GM12865 (cell line): ENCODE measurements at places on chromosomes 2 and 18.

- peak; percentile 30 for DNase-seq
These were observed 563.9 kb downstream of the DCC start for GRCh38 chr18:52903857-52904256.

DNA sequence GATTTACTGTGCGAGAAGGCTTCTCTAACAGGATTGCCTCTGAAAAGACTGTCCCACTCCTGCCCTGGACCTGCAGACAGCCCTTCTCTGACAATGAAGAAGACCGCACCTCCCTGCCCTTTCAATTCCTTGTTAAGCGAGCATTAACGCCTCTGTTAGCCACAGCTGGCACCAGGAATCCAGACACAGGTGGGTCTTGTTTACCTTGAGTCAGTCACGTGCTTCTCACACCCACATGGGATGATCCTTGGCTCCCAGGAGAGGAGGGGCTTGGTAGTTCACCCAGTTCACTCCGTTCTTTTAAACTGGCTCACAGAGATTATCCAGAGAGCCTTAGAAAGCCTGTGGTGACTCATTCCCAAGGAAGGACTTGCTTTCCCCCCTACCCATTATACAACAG, 410.5 kb upstream of the MEIS1 start:
- DNase-seq, result no peak

DNA sequence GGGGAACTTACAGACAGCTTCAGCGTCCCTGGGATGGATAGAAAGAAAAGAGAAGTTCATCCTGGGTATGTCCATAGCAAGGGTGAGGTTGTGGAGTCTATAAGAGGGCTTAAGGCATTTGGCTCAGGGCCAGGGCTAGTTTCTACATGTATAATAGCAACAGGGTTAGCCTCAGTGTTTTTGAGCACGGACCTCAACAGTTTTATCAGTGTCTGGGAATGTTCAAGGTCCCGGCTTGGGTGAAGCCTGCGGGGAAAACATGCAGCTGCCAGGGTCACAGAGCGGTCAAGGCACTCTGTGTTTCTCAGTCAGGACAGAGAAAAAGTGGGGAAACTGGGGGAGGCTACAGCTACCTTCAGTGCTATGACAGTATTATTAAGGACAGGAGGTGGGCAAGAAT, 427.7 kb upstream of the HS6ST1 start:
- DNase-seq, result no peak

- DNase-seq, result peak; percentile 33
These were observed 28.2 kb upstream of the NARS1 start for GRCh38 chr18:57649556-57650500.

DNA sequence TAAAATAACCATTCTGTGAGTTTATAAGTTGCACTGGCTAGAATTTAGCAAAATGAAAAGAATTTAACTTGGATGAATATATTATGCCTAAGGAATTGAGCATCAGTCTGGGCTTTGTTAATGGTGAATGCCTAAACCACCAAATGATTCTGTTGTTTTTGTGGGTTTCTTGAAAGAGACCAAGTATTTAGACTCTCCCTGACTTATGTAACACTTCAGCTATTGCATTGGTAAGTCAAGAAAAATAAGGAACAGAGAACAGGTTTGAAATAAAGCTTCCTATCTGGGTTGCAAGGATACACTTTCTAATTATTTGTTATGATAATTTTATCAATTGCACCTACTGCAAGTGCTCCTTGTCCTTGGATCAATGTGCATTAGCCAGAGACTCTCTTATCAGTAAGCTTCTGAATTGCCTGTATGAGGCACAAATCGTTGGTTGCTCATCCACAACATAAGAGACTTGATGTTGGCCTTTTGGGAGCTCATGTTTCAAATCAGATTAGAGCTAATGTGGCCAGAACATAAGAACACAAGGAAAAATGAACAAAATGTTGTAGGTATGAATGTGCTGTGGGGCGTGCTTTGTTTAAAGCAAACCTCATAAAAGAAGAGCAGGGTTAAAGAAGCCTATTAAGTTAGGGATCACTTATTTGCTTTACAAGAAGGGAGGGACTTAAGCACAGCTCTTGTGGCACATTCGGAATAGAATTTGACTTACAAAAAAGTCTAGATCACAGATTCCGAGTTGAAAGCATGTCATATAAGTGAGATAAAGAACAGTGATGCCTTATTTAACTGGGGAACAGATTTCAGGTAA, 37.2 kb downstream of the PRKCE start:
- DNase-seq, result no peak

DNA sequence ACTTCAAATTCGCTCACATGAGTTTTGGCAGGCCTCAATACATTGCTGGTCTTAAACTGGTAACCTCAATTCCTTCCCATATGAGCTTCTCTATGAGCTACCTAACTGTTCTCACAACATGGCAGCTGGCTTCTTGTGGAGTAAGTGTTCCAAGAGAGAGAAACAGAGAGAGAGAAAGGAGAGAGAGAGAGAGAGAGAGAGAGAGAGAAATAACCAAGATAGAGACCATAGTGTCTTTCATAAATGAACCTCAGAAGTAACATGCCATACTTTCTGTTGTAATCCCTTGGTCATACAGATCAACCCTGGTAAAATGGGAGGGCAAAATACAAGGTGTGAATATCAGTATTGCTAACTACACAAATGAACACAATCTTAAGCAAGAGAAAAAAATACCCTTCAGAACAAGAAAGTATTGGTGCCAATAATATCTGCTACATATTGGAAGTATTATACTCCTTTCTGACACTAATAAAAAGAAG, 33.2 kb upstream of the UBE2E3 start:
- no peak for DNase-seq

- no peak for DNase-seq
These were observed 140.7 kb downstream of the ESCO1 start for GRCh38 chr18:21459706-21460286.

DNA sequence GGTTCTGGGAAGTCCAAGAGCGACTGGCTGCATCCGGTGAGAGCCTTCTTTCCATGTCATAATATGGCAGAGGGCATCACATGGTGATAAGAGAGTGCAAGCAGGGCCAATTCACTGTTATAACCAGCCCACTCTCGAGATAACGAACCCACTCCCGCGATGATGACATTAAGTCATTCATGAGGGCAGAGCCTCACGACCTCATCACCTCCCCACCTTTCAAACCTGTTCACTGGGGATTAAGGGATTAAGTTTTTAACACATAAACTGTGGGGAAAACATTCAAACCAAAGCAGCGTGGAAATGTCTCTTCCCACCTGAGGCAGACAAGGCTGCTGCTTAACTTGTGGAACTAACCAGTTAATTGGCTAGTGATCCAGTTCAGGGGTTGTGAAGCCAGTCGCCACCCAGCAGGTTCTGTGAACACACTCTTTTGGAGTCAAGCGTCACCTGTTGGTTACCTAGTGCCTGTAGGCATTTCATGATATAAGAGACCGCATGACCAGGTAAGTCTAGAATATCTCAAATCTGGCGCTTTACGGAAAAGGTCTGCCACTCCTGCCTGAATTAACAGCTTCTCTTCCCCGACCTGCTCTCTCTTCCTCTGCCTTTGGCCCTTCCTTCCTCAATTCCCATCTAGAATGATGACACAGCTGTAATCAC, 54.3 kb downstream of the EDAR start:
- DNase-seq, result no peak

- no peak for DNase-seq
These were observed 304.8 kb downstream of the CDCA7 start for GRCh38 chr2:173659509-173659908.

GRCh38 chr2:133315280-133315679, 253.0 kb downstream of the NCKAP5 start:
- no peak for DNase-seq

- peak; percentile 59 for DNase-seq
These were observed 15.2 kb downstream of the LANCL1 start for GRCh38 chr2:210461401-210461800.

GRCh38 chr2:204495381-204495780, 49.9 kb upstream of the PARD3B start:
- no peak for DNase-seq

- DNase-seq, result no peak
These were observed 54.3 kb downstream of the FOXI3 start for GRCh38 chr2:88398180-88398579.

GRCh38 chr18:55442561-55442960, 145.4 kb downstream of the TCF4 start:
- DNase-seq, result no peak

DNA sequence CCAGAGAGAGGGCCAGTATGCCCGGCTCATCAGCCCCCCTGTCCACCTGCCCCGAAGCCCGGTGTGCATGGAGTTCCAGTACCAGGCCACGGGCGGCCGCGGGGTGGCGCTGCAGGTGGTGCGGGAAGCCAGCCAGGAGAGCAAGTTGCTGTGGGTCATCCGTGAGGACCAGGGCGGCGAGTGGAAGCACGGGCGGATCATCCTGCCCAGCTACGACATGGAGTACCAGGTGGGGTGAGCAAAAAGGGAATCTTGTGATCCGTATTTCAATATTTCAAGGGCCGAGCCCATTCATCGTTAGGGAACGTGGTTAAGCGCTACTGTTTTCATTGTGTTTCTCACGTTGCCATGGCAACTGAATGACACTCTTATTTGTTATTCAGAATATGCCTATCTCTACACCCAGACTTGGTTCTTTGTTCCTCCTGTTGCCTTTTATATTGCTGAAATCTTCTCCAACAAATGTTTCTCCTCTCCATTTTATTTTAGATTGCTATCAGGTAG, 81.5 kb downstream of the NRP2 start:
- no peak for DNase-seq

GRCh38 chr18:13680612-13681011, 45.7 kb downstream of the FAM210A start:
- DNase-seq, result peak; percentile 13
